CD4-positive, alpha-beta T cell treated with Interleukin-2 at 100 ng/mL for 4 hours (primary cell): ENCODE measurements at places on chromosomes 4 and X.

DNA sequence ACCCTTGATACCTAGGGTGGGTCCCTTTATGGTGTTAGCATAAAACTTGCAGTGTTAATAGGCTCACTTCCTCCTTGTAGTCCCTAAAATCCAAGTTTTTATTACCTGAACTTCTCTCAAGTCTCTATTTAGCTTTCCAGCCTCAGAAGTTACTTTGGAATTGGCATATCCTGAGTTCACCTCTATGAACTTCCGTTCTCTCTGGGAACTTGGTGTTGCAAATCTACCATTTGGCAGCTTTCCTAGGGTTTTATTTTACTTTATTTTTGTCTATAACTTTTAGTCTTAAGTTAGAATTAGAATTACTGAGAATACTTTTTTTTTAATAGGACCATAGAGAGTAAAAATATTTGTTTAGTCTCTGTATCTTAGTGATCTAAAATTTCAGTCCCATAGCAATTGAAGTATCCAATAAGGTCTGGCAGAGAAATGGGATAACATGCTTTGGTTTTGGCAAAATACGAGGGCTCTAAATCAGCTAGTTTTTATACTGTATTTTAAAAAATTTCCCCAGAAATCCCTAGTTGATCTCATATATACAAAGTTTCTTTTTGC is 30.3 kb upstream of the NAF1 start:
- no peak for DNase-seq

DNA sequence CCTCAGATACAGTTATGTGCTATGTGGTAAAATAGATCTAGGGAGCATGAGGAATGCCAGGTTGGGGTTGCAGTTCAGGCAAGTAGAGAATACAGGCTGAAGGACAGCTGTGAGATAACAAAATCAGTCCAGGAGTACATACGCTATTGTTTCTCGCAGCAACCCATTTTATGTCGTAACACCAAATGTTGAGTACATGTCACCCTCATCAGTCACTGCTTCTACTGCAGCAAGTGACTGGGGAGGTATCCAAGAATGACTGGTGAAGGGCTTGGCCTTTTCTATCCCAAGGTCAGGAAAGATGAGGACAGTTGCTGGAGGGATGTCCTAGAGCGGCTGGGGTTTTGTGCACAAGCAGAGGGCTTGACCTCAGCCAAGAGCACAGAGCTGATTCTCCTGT is 172.1 kb downstream of the CBR4 start:
- no peak for DNase-seq

DNA sequence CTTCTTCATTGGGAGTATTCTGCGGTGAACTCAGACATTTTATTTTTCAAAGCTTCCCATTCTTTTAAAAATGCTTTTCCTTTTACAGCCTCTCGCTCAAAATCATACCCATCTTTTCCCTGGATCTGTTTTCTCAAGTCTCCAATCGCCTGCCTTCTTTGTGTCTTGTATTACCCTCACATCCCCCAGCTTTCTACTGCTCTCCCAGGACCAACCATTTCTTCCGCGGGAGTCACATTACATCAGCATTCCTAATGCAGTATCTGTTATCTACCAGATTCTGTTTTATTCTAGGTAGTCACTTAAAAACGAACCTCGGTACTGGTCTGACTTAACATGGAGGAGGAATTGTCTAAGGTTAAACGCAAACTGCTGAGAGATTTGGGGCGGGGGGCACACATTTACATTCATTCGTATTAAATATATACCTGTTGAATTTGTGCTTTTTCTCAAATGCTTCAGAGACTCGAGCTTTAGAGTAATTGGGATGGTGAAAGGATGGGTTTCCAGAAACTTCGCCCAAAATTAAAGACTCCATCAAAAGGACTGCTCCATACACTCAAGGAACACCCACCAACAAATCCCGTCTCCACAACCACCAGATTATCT is 493 bp upstream of the UCHL1 start:
- no peak for DNase-seq

DNA sequence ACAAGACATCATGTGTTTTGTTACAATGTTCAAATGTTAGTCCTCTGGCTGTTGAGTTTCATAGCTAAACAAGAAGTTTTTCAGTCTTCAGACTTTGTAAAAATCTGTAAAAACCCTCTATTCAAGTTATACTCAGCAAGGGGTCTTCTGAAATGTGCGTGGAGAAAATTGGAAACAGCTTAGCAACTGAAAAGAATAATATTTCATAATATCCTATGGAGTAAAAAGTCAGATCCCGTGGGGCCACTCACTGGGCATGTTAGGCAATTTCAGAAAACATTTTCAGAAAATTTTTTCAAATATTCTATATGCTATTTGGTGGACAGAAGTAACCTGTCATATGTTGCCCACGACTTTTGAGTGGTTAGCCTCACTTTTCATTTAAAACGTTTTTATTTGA is 118.3 kb downstream of the CORIN start:
- DNase-seq, result no peak

GRCh38 chr4:128366212-128366611 is 78.6 kb upstream of the PGRMC2 start:
- DNase-seq, result no peak

GRCh38 chr4:158656439-158656838 is 15.2 kb downstream of the C4orf46 start:
- no peak for DNase-seq

GRCh38 chr4:98749206-98749605 is 90.8 kb upstream of the TSPAN5 start:
- no peak for DNase-seq

DNA sequence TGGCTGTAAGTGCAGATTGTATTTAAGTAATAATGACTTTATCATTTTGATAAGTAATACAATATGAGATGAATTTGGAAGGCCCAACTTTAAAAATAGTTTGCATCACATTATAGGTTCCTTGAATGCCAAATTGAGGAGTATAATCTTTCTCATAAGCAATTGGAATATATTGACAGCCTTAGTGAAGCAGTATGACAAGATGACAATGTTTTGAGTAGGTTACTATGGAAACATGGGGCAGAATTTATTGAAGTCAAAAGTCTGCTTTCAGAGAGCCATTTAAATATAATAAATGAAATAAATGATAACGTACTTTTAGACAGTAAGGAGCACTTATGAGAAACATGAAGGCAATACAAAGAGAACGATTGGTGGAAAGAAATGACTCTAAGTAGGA is 776.4 kb downstream of the TECRL start:
- DNase-seq, result no peak

DNA sequence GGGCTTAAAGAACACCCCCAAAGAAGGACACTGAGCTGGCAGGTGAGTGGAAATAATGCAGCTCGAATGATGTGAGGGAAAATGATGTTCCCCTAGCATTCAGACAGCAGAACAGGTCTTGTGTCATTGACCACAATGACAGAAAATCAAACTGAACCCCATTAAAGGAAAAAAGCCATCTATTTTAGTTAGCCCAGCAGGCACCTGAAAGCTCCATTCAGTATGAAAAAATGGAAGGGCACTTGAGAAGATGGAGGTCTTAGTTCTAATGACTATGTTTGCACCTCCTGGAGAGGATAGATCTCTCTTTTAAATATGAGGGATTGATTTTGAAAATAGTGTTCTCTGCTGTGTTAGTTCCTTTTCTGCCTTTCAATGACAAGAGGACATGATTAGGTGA is 323.1 kb downstream of the NKX6-1 start:
- DNase-seq, result no peak

DNA sequence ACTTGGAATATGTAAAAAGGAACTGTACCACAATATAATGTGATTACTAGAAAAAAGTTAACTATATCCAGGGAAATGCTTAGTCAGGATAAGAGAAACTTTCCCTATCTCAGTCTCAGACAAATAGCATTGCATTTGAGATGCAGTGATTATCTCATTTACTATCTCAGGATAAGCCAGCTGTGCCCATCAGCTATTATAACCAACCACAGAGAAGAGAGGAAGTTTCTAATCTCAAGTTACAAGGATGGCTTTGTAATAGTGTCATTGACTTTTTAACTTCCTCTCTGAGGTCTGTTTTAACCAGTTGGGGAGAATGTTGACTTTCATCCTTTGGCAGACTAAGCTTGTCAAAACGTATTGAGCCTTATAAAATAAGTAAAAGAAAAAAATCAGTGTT is 56.5 kb downstream of the SNX25 start:
- peak; percentile 20 for DNase-seq

GRCh38 chr4:82367438-82368097 is 6.2 kb downstream of the HNRNPD start:
- DNase-seq, result peak; percentile 26

GRCh38 chr4:6452897-6453687 is 19.3 kb downstream of the PPP2R2C start:
- DNase-seq, result no peak

DNA sequence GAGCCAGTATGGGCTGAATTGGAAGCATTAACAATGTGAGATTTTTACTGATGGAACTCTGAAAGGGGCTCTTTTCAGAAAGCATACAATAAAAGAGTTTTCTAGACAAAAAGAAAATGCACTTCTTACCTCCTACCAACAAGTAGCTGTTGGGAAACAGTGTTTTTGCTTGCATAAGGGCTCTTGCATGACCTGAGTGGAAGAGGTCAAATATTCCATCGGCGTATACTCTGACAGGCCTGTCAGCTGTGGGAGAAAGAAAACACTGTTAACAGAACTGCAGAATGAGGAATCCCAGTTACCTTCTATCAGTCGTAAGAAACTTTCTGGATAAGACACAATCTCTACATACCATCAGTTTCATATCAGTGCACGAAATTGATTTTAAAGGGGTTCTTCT is 39.5 kb downstream of the PCYT1B start:
- no peak for DNase-seq

- no peak for DNase-seq
These were observed 305.9 kb downstream of the IDS start for GRCh38 chrX:149198980-149199732.

- no peak for DNase-seq
These were observed 1.2 kb downstream of the ATP6AP1 start for GRCh38 chrX:154429711-154430110.

DNA sequence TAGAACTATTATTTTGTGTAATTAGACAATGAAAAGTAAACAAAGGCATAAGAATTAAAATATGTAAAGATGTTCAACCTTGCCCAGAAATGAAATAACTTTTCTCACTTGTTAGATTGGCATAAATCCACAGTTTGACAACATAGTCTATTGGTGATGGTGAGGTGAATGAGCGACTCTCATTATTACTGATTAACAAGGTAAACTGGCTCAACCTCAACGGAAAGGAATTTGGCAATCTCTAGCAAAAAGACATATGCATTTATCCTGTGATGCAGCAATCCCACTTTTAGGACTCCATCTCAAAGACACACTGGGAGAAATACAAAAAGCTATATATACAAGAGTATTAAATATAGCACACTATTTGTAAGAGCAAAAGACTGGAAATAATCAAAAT is 22.3 kb downstream of the UBA6 start:
- no peak for DNase-seq

DNA sequence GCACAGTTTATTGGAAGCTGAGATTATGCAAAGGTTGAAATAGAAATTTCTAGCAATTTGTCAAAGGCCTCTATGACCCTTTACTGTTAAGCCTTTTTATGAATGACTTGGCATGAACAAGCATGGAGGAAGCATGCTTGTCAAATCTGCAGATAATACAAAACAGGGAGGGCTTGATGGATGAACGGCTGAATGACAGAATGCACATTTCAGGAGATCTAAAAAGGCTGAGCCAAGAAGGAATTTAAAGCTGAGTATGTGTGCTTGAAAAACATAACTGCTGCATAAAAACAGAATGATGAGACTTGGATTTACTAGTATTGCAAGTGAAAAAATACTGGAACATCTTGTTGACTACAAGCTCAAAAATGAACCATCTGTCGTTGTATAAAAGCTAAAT is 29.0 kb upstream of the UBE2K start:
- DNase-seq, result no peak

GRCh38 chr4:25001509-25001908 is 29.2 kb downstream of the LGI2 start:
- no peak for DNase-seq

DNA sequence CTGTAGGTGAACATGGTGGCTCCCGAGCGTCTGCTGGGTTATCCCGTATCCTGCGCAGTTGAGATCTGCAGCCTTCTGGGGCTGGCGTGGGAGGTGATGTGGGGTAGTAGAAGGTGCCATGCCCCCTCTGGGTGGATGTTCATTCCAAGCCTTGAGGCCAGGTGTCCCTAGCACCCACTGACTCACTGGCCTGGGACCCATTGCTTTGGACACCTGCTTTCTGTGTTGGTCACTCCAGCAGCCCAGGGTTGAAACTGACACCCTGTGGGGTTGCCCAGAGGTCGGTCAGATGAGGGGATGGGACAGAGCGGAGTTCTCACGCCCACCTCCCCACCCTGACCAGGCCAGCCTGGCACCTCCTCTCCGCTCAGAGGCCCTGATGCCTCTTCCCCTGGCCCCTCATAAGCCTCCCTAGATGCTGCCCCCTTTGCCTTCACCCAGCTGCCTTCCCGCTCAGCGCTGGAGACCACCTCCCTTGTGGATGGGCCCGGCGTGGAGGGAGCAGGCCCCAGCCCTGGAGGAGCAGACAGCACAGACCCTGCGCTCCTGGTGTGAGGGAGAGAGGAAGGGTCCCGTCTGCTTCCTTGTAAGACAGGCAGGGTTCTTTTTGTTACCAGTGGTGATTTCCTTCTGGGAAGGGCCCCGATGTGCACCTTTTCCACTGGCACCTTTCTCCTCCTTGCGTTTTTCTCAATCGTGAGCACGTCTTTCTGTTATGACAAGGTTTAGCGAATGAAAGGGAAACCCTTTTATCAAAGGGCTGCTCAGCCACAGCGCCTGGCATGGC is 2.0 kb downstream of the DOK7 start:
- no peak for DNase-seq

- DNase-seq, result no peak
These were observed 3.9 kb upstream of the TMPRSS11B start for GRCh38 chr4:68249434-68249833.

- no peak for DNase-seq
These were observed 222.5 kb upstream of the GPC4 start for GRCh38 chrX:133637765-133638164.

DNA sequence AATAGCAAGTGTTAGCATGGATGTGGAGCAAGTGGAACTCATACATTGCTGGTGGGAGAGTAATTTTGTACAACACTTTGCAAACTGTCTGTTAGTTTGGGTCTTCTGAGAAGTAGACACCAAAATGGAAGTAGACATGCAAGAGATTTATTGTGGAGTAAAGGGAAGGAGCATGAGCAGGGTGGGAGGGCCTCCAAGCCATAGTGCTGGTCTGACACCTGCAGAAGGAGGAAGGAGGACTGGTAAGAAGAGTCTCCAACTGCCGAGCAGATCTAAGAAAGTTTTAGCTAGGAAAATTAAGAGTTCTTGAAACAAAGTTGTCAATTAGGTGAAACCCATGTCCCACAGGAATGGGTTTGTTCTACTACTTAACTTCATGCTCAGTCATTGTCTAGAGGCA is 64.0 kb upstream of the DDIT4L start:
- DNase-seq, result no peak

DNA sequence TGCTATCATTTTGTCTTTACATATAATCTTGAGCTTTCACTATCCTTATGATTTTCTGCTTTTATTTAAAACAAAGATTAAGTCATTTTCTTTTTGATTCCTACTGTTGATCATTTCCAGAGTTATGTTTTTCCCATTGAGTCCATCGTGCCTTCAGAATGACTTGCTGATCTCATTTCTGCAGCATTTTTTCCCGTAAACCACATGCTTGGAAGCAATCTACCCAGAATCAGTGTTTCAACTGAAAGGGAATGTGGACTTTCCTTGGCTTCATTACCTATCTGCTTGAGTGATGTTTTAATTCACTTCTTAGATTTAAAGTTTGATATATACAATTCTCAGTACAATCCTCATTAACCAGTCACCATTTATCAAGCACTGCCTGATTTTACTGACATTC is 192.4 kb upstream of the FSTL5 start:
- no peak for DNase-seq

- DNase-seq, result no peak
These were observed 22.6 kb upstream of the DUSP9 start for GRCh38 chrX:153624196-153625091.

- DNase-seq, result no peak
These were observed 13.6 kb upstream of the FREM3 start for GRCh38 chr4:143713955-143714625.
